ENCODE measurements at places on chromosomes 2 and 18.

DNA sequence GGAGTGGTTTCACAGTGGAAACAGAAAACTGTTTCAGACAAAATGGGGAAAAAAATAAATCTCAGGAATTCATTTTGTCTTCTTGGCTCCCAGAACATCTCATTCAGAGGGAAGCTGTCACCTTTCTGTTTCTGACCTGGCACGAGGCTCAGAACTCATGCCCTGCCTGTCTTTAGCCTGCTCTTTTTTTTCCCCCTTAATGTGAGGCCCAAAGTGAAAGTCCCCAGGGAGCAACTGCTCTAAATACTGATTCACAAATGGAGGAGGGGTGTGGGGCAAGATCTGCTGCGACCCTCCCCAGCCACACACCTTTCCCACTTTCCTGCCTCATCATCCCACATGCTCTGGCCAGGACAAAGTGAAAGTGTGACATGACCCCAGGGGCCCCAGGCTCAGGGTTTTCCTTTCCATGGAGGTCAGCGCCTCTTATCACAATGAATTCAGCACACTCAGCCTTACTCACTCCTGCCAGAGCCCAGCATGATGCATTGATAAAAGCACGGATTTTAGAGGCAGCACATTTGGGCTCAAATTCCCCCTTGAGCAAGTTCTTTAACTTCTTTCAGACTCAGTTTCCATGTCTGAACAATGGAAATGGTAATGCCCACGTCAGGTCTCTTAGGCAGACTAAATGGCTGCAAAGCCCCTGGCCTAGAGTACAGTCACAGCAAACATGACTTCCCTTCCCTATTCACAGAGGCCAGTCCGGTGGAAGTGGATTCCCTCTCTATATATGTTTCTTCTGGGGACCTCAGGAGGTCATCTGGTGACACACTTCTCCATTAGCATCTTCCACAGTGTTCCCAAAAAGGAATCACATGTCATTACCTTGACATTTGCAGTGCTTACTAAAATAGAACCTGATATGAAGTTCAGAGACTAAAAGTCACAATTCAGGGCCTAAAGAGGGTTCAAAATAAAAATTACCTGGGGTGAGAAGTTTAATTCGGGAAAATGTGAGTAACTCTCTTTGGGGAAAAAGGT lies 55.3 kb upstream of the TMEM163 start:
- DNase-seq: no peak

GRCh38 chr2:129331638-129332037 lies 647.8 kb upstream of the RAB6C start:
- no peak for DNase-seq

- DNase-seq: no peak
Observed at GRCh38 chr2:169661265-169661664, 32.9 kb downstream of the CFAP210 start.

DNA sequence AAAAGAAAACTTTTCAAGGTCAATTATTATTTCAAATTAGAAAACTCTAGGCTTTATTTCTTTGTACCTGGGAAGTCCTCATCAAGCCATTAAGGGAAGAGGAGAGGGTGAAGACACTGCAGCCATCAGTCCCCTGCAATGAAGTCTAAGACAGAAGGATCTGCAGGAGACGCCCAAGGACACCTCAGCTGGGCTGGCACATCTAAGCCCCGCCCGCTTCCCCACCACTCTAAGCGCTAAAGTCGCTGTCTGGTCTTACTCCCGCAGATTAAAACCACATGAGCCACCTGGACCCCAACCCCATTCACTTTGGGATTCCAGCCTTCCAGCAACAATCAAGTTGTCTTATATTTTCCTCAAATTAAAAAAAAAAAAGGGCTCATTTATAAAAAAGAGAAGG lies 104.4 kb downstream of the AFF3 start:
- DNase-seq: no peak

- DNase-seq: no peak
Observed at GRCh38 chr2:63047321-63048279, 3.0 kb upstream of the OTX1 start.

DNA sequence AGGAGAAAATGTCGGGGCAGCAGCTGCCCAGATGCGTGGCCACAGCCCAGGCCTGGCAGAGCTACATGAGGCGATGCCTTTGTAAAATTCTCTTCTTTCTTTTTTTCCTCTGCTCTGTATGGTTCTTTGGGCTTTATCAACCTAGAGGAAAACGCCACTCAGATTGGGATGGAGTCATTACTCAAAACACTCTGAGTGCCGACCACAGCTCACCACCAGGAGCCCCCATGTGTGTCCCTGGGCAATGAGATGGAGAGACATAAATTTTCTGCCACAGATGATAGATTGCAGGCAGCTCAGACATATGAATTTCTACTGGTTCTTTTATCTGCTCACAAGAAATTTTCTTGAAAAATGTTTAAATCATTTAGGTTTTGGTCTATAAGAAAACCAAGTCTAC lies 56.0 kb downstream of the PARD6G start:
- DNase-seq: no peak

DNA sequence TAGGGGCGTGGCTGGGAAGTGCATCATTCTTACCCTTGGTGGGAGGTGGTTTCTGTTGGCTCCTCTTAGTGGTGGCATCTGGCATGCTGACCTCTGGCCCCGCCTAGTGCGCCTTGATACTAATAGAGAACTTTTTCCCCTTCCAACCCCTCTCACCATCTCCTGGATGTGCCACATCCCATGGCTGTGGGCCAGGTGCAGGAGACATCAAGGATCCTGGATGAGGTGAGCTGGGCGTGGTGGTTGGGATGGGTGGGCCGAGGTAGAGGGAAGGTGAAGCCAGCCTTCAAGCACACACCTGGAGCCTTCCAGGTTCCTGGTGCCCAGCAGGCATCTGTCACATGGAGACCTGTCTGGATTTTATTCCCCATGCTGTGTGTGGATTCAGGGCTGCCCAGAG lies 149.2 kb downstream of the DYSF start:
- DNase-seq: no peak
